ENCODE measurements at places on chromosomes 7 and 10.

GRCh38 chr10:121085367-121085766 lies 234.2 kb downstream of the WDR11 start:
- no peak for DNase-seq

DNA sequence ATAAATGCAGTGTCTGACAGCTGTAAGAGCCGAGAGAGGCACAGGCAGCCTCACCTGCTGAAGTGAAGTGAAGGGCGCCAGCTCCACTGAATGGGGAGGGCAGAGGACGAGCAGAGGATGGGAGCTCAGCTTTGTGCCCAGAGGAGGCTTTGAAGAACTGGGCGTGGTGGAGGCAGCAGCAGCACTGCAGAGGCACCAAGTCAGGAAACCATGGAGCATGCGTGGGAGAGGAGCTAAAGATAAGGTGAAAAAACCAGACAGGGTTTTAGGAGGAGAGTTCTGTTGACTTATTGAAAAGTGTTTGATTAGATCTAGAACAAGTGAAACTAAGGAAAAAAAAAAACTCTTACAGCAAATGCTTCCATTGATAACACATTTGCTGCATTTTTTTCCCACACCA lies 216.4 kb downstream of the CXCL12 start:
- DNase-seq: no peak

DNA sequence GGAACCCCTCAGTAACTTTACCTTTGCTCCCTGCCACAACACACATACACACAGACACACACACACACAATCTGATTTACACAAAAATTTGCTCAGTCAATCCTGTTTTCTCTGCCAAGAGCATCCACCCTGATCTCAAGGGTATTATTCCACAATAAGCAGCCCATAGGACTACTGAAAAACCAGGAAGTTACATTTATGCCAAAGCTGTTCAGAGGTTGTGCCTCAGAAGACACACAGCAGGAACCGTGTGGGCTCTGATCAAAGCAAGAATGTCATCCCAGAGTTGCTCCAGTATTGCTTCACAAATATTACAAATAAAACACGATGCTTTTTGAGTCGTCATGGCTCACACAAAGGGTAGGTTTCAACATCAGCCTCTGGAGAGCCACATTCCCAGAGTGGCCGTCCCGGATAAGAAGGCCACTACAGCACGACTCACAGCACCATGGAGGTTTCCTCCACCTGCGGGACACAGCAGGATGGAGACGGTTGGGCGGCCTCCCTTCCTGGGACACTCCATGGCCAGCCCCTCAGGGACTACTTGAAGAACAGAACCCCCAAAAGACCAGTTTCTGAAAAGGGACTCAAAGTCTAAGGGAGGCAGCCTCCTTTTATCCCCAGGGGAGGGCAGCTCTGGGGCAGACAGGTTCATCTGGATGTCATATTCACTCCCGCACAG lies 1.6 kb downstream of the AIFM2 start:
- no peak for DNase-seq

DNA sequence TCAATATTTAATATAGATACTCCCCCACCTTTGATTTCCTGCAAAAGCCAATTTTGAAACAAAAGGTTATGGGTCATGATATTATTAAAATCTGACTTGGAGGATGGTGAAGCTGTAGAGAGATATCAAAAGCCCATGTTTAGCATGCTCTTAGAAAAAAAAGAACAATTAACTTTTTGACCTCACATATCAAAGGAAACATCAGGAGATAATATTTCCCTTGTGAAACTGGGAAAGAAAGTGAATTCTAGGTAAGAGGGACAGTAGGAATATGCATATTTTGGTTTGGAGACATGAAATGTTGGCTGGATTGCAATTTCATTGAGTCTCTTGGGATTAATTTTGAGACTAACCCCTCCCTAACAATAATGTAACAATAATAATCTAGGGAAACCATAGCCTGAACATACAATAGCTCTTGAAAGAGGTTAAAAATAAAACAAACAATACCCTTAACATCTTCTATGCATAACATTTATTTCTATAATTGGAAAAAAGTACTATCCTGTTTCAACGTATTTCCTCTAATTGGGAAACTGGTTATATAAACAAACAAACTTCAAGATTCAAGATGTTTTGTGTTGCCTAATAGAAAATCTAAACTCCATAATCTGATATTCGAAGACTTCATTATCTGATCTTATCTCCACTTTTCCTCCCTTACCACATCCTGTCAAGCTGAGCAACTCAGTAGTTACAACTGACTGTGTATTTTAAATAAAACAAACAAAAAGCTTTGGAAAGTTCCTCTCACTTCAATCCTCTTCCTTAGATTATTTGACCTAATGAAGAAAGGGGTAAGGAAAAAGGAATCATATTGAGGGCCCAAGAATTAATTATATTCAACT lies 14.8 kb downstream of the TMEM26 start:
- no peak for DNase-seq

GRCh38 chr10:34235164-34235832 lies 579.8 kb downstream of the PARD3 start:
- no peak for DNase-seq

DNA sequence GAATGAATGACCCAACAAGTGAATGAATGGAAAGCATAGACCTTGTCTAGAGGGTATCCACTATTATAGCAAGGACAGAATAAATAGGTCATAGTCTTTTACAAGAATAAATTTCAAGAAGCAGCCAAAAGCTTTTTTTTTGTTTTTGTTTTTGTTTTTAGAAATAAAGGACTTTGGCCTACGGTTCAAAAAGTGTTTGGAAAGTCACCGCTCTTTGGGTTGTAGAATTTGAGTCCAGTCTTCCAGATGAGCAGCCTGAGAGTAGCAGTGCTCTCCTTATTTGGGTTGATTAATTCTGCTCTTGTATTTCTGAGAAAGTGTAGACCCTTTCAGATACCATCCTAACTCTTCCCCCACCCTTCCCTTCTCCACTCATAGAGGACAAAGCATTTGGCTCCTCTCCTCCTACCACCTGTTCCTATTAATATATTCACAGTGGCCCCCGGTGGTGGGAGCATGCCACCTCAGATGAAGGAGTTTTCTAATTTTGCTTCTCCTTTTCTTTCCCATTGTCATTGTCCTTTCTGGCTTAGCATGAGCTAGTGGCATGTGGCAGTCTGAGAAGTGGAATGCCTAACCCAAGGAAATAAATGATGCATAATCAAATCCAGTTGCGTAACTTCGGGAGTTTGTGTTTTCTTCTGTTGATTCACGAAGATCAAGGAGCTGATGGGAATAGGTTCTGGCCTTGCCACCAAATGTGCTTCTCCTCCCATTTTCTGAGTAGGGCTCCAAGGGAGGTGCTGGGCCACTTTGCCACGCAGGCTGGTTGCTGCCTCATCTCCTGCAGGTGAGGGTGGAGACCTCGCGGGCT lies 114.7 kb downstream of the CHN2 start:
- no peak for DNase-seq

GRCh38 chr7:83807774-83808173 lies 158.8 kb upstream of the SEMA3E start:
- DNase-seq: no peak

GRCh38 chr7:137032436-137032835 lies 164.0 kb downstream of the CHRM2 start:
- DNase-seq: no peak

DNA sequence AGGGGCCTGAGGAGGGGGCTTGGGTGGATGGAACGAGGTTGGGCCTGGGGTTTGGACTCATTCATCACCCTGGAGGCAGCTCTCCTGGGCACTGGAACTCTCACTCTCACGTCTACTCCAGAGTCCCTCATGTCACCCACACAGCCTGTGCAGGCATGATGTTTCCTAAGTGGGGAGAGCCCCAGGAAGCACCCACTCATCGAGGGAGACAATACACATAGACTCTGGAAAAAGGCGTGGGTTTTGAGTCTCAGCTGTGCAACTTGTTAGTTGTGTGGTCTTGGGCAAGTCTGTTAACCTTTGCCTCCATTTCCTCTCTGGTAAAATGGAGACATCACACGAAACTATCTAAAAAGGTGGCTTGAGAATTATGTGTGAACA lies 25.9 kb upstream of the RBM20 start:
- no peak for DNase-seq

DNA sequence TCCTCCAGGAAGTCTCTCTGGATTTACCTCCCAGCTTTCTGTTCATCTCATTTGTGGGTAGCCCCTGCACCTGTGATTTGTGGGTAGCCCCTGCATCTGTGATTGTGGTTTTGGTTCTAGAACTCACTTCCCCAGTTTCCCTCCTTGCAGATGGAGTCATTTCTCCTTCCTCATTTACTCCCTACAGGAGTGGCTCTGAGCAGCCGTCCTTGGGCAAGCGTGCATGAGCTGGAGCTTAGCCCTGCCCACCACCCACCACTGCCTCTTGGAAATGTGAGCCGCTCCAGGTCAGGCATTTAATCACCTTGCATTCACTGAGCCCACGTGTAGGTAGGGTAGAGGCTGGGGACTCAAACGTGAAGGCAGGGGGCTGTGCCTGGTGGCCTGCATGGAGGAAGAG lies 8.2 kb downstream of the COL26A1 start:
- no peak for DNase-seq

DNA sequence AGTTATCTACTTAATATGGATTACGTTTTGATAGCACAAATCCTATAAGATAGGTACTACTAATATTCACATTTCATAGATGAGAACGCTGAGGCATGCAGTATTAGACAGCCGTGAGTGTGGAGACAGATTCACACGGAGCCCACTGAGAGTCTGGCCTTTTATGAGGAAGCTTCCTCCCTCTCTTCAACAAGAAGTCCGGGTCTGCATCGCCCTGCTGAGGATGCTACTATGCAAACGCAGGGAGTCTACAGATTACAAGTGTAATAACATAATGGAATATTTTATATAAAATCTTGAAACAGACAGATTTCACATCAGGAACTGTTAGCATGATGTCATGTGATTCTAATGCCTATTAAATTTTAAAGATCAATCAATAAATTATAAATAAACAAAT lies 255.9 kb upstream of the GLI3 start:
- no peak for DNase-seq

All from effector CD8-positive, alpha-beta T cell (primary cell).